ENCODE measurements at places on chromosomes 2 and 18. TPM values are rescaled to one million over a fixed set of nuclear protein-coding genes. Genes with fewer than 3 reads are reported as not detected.

The MCEE gene
- 17.2 TPM for total RNA-seq

DNA sequence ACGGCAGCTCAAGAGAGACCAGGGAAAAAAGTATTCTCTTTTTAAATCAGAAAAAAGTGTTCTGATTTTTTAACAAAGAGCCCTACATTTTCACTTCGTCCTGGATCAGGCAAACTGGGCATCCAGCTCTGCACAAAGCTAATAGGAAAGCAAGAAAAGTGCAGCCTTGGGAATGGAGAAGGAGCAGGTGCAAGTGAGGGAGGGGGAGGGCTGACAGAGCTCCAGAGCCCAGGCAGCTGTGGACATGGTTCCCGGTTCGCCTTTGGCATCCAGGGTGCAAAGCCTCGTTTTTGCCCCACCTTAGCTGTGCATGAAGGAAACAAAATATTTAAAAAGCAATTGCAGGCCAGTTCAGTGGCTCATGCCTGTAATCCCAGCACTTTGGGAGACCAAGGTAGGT is 82.2 kb downstream of the FAM124B start:
- no peak for DNase-seq

The CFAP210 gene
- total RNA-seq: not detected

The GAD1 gene
- 13.3 TPM for total RNA-seq

The CAPN14 gene
- 0.07 TPM for total RNA-seq

- no peak for DNase-seq
Observed at GRCh38 chr18:45110577-45111501, 430.2 kb downstream of the SETBP1 start.

GRCh38 chr2:72993147-72993932 is 76.0 kb downstream of the EMX1 start:
- DNase-seq: peak; percentile 86

DNA sequence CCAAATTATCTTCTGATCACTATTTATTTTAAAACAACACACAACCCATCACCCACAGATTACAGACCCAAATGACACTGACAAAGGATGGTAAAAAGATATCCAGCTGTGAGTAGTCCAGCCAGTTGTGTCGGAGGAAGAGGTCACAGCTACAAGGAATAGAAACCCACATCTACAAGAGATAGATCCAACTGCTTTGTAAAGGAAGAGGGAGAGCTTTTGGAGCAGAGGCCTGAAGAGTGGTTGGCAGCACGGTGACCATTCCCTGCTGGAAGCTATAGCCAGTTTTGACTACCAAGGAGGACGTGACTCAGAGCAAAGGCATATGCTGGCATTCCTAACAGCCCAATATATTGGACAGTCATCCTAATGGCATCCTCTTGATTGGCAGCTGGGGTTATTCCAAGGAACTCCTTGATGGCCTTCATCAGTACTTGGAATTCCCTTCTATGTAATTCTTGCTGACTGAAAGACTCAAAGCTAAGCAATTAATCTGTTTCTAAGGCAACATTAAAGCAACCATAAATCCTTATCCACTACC is 17.1 kb downstream of the SLC8A1 start:
- no peak for DNase-seq

GRCh38 chr2:19702267-19702666 is 199.5 kb downstream of the TTC32 start:
- DNase-seq: no peak

DNA sequence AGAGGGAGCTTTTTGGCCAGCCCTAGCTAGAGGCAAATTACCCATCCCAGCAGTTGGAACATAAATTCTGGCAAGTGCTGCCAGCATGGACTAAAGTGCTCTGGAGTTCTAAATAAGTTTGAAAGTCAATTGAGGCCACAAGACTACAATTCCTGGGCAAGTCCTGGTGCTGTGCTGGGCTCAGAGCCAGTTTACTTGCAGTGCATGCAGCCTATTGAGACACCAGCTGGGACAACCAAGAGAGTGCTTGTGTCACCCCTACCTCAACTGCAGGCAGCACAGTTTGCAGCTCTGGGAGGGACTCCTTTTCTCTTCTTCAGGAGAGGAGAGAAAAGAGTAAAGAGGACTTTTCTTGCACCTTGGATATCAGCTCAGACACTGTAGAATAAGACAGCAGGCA is 277.2 kb upstream of the TMEFF2 start:
- DNase-seq: no peak

DNA sequence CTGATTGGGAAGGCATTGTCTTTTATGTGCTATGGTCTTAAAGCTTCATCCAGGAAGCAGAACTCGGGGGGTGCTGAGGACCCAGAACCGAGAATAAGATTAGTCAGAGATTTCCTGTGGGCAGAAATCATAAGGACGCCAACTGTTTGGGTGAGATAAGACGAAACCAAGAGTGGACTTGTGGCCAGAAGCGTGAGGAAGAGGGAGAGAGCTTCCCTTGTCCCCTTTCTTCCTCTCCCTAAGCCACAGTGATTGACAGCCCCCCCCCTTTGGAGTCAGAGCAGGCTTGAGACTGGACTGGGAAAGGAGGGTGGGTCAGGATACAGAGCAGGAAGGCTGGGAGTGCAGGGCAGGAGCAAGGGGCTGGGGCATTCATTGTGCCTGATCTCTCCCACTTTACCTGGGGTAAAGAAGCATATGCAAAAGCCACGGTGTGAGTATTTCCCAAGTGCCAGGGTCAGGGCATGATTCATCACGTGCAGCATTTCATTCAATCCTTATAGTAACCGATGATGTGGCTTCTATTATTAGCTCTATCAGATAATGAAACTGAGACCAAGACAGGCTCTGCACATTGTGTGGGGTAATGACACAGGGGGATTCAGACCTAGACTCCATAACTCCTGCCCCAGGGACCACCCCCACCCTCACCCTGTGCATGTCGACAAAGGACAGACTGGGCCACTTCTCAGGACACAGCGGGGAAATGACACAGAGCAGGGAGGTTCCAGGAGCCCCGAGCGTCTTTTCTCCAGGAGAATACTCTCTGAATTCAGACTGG is 3.0 kb upstream of the IL1RN start:
- no peak for DNase-seq

DNA sequence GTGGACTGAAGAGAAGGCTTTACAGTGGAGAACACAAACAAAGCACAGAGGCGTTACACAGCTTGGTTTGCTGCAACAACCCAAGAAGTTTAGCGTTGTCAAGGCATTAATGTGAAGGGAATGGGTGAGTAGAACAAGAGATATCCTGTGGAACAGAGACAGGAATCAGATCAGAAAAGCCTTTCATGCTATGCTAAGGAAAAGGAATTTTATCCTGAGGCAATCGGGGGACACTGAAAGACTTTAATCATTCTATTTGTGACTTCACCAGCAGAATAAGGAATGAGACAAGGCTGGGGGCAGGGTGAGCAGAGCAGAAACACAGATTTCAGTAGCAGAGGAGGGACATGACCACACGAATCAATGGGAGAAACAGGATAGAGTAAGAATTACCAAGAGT is 600.7 kb downstream of the IRS1 start:
- DNase-seq: no peak

DNA sequence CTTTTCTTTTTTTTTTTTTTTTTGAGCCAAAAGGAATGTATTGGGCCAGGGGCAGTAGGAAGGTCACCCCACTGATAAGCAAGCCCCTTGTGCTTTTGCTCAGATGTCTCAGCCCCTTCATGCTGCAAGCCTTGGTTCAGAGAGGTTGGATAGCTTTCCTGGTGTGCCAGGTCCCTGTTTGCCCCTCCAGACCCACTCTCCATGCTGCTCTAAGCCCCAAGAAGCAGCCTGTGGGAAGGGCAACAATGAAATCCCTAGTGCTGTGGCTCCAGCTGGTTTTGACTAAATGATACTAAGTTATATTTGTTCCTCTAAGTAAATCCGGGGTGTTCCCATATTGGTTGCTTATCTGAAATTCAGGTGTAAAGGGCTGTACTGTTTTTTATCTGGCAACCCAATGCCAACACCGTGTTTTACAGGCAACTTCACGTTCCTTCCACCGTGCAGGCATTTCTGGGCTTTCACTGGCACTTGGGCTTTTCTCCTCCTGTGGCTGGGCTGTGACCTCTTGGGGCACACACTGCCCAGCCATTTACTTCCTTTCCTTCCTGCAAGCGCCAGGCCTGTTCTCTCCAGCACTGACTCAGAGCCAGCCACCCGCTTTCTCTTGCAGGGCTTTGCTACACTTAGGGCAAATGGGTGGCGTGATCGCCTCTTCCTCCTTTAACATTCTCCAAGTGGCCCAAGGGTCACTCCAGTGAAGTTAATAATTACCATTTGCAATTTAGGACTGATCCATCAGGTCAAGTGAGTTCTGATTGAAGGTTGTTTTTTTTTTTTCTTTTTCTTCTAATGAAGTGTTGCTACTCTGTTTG is 21.6 kb downstream of the MERTK start:
- no peak for DNase-seq

The GALNT13 gene
- 0.19 TPM for total RNA-seq

The FBXO48 gene
- total RNA-seq: 1.2 TPM

The GCKR gene
- total RNA-seq: not detected

DNA sequence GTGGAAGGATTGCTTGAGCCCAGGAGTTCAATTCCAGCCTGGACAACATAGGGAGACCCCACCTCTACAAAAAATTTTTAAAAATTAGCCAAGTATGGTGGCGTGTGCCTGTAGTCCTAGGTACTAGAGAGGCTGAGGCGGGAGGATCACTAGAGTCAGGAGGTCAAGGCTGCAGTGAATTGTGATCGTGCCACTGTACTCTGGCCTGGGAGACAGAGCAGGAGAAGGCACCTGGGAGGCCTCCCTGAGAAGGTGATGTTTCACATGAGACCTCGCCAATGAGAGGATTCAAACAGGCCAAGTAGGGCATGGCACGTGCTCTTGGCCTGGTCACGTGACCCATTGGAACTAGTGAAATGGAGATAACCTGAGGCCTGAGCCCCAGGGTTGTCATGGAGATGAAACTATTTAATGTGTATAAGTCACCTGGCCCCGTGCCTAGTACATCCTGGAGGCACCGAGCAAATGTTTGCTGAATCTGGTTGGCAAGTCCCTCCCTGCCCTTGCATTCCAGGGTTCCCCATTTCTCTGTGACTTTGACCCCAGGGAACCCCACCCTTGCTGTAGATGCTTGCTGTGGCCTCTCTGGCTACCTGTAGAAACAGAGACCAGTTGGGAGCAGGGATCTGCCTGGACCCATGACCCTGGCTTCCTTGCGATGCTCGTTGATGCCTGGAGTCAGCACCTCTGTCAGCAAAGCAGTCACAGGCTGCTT is 26.1 kb upstream of the ROCK2 start:
- DNase-seq: no peak

The PRR30 gene
- total RNA-seq: not detected

The REG3A gene
- total RNA-seq: not detected

GRCh38 chr2:239204136-239204875 is 196.5 kb downstream of the HDAC4 start:
- DNase-seq: no peak

The FLACC1 gene
- 1.4 TPM for total RNA-seq

The CYP27A1 gene
- total RNA-seq: not detected

The IL1R1 gene
- total RNA-seq: 1.7 TPM

DNA sequence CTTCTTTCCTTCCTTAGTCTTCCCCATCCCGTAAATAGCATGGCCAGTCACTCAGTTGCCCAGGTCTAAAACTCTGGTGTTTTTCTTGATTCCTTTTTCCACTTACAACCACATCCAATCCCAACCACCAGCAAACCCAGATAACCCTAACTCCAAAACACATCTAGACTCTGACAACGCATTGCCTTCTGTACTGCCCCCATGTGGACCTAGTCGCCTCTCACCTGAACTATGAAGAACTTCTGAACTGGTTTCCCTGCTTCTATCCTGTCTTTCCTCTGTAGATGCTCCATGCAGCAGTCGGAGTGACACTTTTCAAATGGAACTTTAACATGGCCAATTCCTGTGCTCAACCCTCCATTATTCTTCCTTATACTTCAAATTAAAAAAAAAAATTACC is 26.5 kb downstream of the ST6GAL2 start:
- no peak for DNase-seq

GRCh38 chr2:110871637-110872036 is 139.3 kb downstream of the ACOXL start:
- DNase-seq: peak; percentile 77

The GALNT14 gene
- total RNA-seq: 0.33 TPM

GRCh38 chr2:69560147-69560482 is 83.4 kb downstream of the AAK1 start:
- DNase-seq: no peak

The RIT2 gene
- total RNA-seq: not detected

The AMMECR1L gene
- total RNA-seq: 20.2 TPM

DNA sequence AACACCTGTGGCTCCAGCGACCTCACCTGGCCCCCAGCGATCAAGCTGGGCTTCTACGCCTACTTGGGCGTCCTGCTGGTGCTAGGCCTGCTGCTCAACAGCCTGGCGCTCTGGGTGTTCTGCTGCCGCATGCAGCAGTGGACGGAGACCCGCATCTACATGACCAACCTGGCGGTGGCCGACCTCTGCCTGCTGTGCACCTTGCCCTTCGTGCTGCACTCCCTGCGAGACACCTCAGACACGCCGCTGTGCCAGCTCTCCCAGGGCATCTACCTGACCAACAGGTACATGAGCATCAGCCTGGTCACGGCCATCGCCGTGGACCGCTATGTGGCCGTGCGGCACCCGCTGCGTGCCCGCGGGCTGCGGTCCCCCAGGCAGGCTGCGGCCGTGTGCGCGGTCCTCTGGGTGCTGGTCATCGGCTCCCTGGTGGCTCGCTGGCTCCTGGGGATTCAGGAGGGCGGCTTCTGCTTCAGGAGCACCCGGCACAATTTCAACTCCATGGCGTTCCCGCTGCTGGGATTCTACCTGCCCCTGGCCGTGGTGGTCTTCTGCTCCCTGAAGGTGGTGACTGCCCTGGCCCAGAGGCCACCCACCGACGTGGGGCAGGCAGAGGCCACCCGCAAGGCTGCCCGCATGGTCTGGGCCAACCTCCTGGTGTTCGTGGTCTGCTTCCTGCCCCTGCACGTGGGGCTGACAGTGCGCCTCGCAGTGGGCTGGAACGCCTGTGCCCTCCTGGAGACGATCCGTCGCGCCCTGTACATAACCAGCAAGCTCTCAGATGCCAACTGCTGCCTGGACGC is 4.9 kb downstream of the GPR35 start:
- DNase-seq: no peak

The TEX44 gene
- not detected for total RNA-seq

DNA sequence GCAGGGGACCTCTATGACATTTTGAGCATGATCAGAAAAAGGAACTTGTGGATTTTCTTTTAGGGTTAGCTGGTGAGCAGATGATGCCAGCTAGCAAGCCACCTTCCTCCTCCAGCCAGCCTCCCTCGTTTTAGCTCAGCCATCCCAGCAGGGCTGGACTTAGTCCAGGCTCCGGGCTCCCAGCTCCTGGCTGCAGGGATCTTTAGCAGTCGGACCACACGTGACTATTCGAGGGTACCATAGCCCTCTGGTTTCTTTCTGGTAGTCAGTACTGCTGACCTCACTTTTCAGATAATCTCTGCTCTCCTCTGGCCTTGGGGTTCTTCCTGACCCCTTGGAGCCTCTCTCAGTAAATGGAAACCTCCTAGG is 31.8 kb downstream of the NCK2 start:
- no peak for DNase-seq

The METTL4 gene
- 17.7 TPM for total RNA-seq

The ATP6V1B1 gene
- not detected for total RNA-seq

The MARCO gene
- not detected for total RNA-seq

- no peak for DNase-seq
Observed at GRCh38 chr18:78689606-78690005, 290.0 kb upstream of the SALL3 start.

The EHBP1 gene
- total RNA-seq: 23.9 TPM

The MC5R gene
- not detected for total RNA-seq

- DNase-seq: no peak
Observed at GRCh38 chr2:13650586-13651180, 933.9 kb downstream of the TRIB2 start.

Data from activated CD4-positive, alpha-beta T cell treated with anti-CD3 and anti-CD28 coated beads, Interleukin-2, amount 10 ng/mL, durations not matched to agents 24 days and 14 days (primary cell).